ENCODE measurements at places on chromosomes 5 and 9.

- DNase-seq = no peak
Observed at GRCh38 chr9:3475300-3476020, 50.3 kb downstream of the RFX3 start.

GRCh38 chr5:24226479-24226878 lies 418.3 kb downstream of the CDH10 start:
- DNase-seq = no peak

GRCh38 chr5:766666-767431 lies 17.7 kb downstream of the ZDHHC11B start:
- DNase-seq = no peak

GRCh38 chr9:71592400-71592799 lies 175.9 kb downstream of the CEMIP2 start:
- DNase-seq = no peak

DNA sequence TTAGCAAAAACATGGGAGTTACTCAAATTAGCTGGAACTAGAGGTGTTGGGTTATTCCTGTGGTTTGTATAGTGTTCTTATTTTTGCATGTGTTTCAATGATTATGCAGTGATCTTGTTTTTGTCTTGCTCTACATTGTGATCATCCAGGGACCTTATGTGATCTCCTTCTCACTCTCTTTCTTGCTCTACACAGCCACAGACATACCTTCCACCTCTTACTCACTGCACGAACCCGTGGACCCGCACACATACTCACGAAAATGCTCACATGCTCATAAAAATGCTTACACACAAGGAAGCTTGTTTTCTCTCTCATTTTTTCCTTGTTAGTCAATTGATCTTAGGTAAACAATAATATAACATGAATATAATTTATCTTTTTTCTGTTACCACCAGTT lies 187.1 kb downstream of the KDM4C start:
- peak; percentile 61 for DNase-seq

GRCh38 chr5:9601055-9601739 lies 29.0 kb downstream of the TAS2R1 start:
- no peak for DNase-seq

DNA sequence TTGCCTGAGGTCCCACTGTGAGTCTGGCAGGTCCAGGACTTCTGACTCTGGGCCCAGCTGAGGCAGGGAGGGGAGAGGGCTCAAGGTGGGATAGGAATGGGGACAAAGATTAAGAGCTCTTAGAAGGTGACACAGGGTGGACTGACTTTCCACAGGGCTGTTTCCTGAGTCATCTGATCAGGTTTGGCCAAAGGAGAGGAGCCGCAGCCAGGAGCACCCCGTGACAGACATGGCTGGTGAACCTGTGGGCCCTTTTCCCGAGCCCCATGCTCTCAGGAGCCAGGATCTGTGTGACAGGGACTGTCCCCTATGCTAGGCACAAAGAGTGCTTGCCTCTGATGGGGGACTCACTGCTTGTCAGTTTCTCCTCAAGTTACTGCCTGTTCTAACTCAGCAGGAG lies 37.8 kb downstream of the COL27A1 start:
- DNase-seq = no peak

GRCh38 chr9:120755810-120756434 lies 37.3 kb downstream of the FBXW2 start:
- peak; percentile 76 for DNase-seq

GRCh38 chr9:13817754-13818278 lies 496.1 kb downstream of the NFIB start:
- DNase-seq = no peak

- no peak for DNase-seq
Observed at GRCh38 chr5:134304306-134304705, 62.7 kb downstream of the CDKL3 start.

GRCh38 chr9:135152614-135153334 lies 65.3 kb downstream of the OLFM1 start:
- no peak for DNase-seq

DNA sequence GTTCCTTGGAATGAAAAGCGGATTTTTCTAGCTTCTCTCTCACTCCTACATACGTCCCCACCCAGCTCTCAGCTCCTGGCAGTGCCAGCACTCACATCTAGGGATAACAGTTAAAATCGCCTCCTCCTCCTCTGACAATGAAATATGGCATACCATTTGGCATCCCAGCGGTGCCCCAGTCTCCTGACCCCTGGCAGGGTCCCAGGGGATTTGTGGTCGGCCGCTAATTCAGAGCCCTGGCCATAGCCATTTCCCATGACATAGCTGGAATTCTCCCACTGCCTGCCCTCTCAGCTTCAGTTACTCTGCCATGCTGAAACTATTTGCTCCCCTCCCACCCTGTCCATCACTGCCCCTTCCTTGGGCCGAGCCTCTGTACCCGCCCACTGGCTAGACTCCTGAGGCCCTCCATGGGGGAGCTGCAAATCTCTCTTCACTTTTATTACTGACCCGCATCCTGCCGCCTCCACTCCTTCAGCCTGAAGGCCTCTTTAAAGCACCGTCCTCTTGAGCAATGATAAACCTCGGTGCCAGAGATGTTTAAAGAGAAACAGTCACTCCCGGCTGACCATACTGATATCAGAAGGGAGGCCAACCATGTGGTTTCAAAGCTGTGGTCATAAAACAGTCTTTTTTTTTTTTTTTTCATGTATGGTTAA lies 139.8 kb downstream of the SLIT3 start:
- peak; percentile 85 for DNase-seq

DNA sequence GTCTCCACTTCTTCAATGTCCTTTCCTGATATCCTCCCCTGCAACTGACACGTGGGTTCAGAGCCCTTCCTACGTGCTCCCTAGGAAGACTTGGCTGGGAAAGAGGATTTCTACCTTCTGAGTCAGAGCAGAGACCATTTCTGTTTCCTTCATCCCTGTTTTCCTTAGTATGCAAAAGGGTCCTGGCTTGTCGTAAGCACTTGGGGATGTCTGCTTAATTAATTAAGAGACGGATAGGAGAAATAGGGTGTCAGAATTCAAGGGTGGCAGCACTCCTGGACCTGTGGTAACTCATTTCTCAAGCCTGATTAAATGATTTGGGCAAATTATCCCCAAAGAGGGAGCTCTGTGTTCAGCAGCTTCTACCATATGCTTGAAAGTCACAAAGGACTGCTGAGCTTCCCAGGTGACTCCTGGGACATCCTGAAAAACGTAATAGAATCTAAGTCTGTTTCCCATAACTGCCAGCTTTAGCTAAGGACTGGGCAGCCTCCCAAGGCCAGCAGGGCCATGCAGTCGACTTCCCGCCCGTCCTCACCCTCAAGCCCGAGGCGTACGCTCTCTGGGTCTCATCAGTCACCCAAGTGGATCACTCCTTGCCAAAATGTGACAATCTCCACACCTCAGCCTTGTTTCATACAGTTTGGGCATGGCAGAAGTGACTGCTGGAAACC lies 20.5 kb downstream of the ABCA1 start:
- DNase-seq = peak; percentile 28

GRCh38 chr5:109304309-109304708 lies 105.5 kb downstream of the PJA2 start:
- DNase-seq = no peak

DNA sequence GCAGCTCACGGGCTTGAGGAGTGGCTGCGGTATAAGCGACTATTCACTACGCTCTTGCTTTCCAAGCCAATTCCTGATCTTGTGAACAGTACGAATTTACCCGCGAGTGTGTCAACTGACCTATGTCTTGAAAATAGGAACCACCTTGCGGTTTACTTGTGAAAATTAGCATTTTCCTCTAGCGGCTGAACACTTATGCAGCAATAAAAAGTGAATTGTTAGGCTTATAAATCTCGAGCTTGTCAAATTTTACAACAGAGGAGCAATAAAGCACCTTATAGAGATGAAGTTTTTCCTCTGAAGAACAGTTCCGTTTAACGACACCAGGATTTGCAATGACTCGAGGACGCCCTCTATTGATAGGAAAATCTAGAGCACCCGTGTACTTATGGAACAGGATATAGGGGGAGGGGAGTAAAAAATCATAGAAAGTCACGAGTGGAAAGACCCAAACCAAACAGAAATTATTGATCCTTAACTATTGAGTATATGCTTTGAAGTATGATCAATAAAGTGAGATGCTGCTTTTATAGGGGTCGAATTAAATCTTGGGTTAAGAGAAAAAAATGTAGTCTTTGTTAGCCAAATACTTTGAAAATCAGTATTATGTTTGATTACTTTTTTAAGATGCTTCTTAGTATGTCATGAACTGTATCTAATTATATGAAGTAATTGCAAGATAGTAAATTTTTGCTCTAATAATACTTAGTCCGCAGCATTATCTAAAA lies 1.9 kb upstream of the RGMB start:
- DNase-seq = peak; percentile 92

GRCh38 chr5:52139888-52140615 lies 647.7 kb upstream of the ITGA1 start:
- no peak for DNase-seq

DNA sequence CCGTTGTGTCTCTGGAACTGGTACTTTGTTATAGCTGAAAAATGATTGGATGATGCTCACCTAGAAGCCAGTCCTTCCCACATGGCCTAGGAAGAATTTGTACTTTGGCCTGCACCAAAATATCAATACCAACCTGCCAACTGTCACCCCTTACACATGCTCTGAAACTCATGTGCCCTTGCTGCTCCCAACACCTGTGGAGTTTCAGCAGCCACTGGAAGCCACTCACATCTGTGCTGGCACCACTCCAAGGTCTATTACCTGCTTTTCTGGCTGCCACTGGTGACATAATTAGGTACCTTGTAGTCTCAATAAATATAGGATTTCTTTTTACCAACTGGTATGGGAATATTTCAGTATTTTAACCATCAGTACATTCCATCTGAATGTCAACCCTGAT lies 363.6 kb downstream of the SH3GL2 start:
- no peak for DNase-seq

GRCh38 chr5:131296213-131296672 lies 32.4 kb downstream of the CDC42SE2 start:
- DNase-seq = no peak

DNA sequence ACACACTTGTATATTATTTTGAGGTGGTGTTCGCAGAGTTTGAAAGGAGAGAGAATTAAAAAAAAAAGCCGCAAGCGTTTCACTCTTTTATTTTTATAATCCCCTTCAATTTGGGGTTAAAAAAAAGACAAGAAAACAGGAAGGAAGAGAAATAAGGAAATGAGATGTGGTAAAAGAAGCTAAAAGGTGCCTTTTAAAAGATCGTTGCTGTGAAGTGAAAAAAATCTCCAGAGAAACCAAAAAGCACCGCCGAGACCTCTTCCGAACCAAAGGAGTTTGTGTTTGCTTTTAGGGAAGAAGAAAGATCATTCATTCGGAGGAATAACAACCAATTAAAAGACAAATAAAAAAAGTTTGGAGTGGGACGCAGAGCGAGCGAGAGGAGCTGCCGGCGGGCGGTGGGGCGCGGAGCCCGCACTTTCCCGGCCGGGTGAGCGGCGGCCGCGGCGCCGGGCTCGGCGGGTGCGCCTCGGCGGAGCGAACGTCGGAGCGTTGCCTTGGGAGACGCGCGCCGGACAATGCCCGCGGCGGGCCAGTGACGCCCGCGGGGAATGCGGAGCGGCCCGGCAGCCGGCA lies 355 bp downstream of the TLE4 start:
- no peak for DNase-seq

- no peak for DNase-seq
Observed at GRCh38 chr5:132471151-132471907, 19.2 kb downstream of the IRF1 start.

DNA sequence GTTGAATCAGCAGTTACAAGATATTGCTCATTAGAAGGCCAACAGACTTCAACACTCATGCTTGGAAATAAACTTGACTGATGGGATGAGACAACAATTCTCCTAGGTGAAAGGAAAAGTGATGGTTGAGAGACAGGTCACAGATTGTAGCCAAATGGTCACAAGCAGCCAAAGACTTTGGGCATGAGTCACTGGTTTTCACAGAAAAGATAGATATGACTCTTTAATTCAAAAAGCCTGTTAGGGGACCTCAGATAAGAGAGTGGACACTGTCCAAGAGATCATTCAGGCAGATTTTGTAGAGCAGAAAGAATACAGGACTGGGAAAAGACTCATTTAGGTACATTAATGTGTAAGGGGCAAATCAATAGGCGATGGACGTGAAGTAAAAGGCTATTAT lies 982.5 kb downstream of the MAT2B start:
- no peak for DNase-seq

GRCh38 chr5:1414311-1415058 lies 30.8 kb downstream of the SLC6A3 start:
- DNase-seq = no peak

DNA sequence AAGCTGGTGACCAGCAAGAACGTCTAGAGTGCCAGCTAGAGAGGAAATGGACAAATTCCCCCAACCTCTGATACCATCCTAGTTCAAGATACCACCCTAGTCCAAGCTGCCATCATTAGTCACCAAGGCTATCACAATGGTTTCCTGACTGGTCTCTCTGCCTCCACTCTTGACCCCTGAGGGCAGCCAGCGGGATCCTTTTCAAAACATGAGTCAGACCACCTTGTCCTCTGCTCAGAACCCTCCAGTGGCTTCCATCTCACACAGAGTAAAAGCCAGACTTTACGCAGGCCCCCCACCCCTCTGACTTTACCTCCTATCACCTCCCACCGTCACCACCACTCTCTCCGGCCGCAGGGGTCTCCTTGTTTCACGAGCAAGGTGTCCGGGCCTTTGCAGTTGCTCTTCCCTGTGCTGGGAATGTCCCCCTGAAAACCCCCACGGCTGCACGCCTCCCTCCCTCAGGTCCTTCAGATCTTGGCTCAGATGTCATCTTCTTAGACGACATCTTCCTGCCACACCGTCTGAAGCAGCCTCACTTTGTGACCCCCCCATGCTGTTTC lies 42.2 kb upstream of the FBXW11 start:
- DNase-seq = no peak

DNA sequence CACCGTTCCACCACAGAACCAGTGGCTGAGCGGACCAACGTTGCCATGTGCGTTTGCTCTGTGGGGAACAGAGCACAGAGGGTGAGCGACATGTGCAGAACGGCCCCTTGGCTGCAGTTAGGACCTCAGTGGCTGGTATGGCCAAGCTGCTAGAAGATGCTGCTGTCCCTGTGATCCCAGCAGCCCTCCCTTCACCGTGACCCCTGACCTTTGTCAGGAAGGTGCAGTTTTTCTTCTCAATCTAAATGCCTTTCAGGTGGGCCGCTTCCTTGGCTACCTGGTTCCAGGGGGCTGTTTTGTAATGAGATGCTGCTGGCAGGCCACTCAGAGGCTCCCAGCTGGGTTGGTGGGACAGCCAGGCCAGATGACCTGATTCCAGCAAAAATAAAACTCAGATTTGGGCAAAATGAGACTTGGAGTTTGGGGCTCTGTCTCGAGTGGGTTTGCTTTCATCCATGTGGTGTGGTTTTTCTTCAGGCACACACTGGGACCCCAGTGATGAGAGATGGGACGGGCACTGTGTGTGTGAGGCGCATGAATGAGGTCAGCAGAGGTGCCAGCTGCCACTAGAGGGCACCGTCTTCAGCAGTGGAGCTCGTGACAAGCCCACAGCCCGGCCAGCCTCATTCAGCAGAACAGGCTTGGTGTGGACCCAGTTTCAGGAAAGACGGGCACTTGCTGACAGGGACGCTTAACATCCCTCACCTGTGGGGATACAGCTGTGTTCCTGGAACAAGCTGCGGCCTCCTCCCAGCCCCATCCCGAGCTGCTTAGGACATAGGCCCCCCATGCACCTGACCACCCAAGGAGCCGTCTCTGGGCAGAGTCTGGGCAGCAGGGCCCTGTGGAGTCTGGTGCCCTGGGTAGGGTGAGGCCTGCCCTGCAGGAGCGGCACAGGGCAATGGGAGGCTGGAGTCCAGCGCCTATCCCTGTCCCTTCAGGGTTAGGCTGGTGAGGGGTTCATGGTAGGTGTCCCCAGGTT lies 4.1 kb downstream of the MRPS2 start:
- peak; percentile 62 for DNase-seq
